ENCODE measurements at places on chromosomes 7 and 10. TPM values are rescaled to one million over a fixed set of nuclear protein-coding genes. Genes with fewer than 3 reads are reported as not detected.

The MUC3A gene
- 2.1 TPM for total RNA-seq

The MOGAT3 gene
- total RNA-seq: not detected

The GRIFIN gene
- total RNA-seq: not detected

The PPP1R17 gene
- total RNA-seq: not detected

The SEMA4G gene
- 5.0 TPM for total RNA-seq

The COL1A2 gene
- 231 TPM for total RNA-seq

The CDNF gene
- total RNA-seq: 3.8 TPM

The DAGLB gene
- 16.8 TPM for total RNA-seq

The TRIP6 gene
- total RNA-seq: 120 TPM

The CARD11 gene
- 52.3 TPM for total RNA-seq

DNA sequence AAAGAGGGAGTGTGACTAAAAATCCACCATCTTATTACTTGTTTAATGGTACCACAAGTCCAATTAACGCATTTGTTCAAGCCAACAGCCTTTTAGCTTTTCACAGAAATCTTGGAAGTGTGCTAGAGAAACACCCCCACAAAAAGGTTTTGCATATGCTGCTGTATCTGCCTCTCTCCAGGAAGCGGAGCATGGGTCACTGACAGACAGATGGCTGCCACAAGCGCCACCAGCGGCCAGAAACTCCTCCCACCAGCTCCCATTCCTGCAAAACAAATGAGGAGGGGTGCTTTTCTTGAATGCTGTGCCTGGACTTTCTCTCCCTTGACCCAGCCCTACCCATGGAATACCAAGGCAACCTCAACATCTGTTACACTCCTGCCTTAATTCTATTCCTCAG lies 176.3 kb upstream of the LRGUK start:
- no peak for DNase-seq

DNA sequence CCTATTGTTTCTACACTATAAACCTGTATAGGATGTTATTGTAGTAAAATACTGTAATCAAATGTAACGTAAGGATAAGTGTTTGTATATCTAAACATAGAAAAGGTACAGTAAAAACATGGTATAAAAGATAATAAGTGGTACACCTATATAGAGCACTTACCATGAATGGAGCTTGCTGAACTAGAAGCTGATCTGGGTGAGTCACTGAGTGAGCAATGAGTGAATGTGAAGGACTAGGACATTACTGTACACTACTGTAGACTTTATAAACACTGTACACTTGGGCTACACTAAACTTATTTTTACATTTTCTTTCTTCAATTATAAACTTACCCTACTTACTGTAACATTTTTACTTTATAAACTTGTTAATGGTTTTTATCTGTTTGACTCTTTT lies 732.9 kb upstream of the LRRN3 start:
- DNase-seq: no peak

- DNase-seq: no peak
Observed at GRCh38 chr10:119659951-119660350, 8.8 kb downstream of the BAG3 start.

DNA sequence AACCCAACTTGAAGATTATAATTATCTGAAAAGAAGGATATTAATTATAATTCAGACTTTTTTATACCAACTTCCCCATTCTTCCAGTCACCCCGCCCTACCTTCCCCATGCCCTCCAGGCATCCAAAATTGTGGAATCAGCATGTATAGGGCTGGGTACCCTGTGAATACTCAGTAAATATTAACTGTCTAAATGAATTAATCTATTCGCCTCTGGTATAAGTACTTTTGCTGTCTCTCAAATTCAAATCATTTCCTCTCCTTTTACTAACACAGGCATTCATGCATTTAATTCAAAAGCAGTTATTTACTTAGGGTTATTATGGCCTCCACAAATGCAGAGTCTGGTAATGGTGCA lies 26.5 kb upstream of the GOT1 start:
- DNase-seq: no peak

- DNase-seq: no peak
Observed at GRCh38 chr7:134371536-134371935, 54.8 kb upstream of the SLC35B4 start.

- DNase-seq: no peak
Observed at GRCh38 chr7:28528899-28529298, 116.6 kb downstream of the CREB5 start.

DNA sequence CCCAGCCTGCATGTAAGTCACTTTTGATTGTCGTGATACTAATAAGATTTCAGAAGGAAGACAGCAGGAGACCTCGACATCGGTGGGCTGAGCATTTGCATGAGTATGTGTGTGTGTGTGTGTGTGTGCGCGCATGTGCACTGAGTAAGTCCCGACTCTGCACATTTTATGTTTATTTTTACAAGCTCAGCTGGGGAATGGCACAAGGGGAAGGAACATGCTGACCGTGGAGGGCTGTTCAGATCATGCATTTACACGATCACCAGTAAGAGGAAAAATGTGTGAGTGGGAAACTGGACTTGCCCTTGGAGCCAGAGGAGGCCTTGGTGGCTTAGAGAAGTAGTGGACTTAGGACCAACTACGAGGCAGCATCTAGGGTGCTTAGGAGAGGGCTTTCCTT lies 41.3 kb downstream of the IL2RA start:
- no peak for DNase-seq

GRCh38 chr10:103276251-103276895 lies 565 bp upstream of the INA start:
- no peak for DNase-seq

DNA sequence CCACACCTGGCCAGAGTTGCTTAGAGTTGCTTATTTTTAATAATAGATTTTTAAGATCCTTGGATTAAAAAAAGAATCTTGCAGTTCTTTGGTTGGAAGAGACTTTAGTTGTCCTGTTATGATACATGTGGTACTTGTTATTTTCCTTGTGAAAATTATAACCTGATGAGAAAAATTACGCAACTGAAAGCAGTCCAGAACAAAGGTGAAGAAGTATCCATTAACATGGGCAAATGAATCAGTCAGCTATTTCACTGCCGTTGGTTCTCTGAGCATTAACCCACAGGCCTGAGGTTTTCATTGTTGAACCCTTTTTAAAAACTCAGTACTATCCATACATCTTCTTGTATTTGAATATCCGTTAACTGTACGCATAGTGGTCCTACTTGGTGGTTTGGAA lies 68.2 kb downstream of the GALNT11 start:
- DNase-seq: no peak

DNA sequence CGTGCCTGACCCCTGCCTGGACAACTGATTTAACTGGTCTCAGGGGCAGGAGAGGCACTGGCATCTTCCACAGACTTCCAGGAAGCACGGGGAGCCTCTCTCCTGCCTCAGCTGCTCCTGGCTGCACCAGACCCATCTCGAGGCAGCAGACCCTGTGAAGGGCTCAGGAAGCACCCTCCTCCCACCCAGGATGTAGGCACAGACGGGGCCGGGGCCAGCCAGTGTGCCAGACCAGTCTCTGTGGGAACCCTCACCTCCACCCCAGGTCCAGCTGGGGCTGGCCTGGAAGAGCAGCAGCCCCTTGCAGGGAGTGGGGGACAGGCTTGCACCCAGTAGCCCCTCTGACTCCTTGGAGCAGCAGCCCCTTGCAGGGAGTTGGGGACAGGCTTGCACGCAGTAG lies 56.3 kb downstream of the RASGEF1A start:
- no peak for DNase-seq

DNA sequence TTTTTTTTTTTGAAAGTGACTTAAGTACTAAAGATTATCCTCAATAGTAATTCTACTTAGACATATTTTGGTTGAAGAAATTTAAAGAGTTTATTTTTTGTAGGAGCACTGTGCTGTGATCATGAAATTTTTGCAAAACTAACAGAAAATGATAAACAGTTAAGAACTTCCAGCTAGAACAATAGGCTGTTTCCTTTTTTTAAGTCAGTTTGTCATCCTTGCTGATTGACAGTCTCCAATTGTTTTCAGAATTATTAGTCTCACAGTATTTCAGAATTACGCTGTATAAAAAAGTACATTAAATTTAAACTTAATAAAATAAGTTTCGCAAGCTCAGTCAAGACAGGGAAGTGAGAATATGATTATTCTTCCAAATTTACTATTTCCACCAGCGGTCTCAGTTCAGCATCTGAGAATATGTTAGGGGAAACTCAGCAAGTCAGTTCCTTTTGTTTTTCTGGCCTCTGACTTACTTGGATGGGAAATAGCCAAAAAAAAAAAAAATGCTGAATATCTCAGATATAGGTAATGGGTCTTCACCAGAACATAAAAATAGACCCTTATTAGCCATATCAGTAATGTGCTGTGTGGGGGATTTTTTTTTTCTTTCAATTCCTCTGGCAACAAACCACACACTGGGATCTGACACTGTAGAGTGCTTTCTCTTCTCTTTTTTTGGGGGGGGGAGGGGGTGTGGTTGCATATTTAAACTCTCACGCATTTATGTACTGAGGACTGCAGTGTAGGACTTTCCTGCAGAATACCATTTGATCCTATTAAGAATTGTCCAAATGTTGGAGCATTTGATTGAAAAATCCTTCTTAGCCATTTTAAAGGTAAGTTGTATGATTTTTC lies at the start of gene CD36:
Gene CD36 (plus strand): TSS at position 732 of the 855 bp plus-strand sequence. CDS start 8,099 bp downstream, outside the sequence.
- no peak for DNase-seq

DNA sequence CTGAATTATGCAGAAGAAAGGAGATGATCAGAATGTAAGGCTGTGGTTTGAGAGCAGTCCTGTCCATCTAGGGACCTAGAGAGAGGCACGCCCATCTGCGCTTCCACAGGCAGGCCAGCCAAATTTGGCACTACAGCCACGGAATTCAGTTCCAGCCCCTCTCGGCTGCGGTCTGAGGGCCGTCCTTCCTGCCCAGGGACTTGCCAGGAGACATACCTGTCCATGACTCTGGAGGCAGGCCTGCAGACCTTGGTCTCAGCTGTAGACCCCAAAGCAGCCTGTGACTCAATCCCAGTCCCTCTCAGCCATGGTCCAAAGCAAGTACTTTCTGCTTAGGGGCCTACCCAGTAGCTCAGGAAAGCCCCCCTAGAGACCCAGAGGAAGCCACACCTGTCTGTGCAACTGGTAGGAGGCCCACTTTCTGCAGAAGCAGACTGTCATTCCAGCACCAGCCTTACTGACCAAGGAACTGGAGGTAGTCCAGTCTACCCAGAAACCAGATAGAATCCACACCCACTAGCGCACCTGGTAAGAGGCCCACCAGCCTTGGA lies 720.9 kb downstream of the PARD3 start:
- no peak for DNase-seq

- DNase-seq: no peak
Observed at GRCh38 chr7:77506899-77507298, 30.2 kb upstream of the PTPN12 start.

DNA sequence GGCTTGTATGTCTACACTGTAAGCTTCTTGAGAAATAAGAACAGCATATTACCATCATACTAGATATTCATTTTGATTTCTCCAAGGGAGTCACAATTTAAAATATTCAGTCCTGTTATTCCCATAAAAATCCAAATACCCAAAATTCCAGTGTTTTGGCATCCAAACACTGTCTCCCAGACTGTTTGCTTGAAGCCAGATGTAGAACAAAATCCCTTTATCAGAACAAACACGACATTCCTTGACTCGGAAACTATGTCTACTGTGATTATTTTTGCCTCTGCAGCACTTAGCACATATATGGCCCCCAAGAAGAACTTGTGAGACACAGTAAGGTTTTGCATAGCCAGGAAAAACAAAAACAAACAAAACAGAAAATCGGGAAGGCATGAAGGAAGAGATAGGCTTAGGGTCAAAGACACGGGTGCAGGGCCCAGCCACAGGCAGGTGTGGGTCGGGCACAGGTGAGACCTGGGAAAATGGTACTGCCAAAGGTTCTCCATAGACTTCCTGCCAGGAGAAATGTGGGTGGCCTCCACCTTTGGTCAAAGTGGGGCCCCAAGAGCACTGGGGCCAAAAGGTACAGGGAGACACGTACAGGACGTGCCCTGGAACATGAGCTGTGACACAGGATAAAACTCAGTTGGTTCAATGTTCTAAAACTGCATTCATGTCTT lies 36.5 kb downstream of the CPXM2 start:
- peak; percentile 17 for DNase-seq

DNA sequence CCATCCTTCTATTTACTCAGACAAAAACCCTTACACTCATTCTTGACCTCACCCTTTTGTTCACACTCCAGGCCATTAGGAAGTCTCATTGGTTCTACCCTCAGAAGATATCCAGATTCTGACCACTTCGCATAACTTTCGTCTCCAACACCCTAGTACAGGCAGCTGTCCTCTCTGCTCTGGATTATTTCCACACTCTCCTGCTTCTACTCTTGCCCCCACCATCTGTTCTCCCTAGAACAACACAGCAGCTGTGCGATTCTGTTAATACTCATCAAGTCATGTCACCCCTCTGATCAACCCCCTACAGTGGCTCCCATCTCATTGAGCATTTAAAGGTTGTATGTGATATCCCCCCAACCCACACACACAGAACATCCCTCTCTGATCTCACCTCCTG lies 15.5 kb upstream of the TRIL start:
- DNase-seq: no peak

GRCh38 chr10:390449-391100 lies 255.3 kb downstream of the ZMYND11 start:
- DNase-seq: no peak

DNA sequence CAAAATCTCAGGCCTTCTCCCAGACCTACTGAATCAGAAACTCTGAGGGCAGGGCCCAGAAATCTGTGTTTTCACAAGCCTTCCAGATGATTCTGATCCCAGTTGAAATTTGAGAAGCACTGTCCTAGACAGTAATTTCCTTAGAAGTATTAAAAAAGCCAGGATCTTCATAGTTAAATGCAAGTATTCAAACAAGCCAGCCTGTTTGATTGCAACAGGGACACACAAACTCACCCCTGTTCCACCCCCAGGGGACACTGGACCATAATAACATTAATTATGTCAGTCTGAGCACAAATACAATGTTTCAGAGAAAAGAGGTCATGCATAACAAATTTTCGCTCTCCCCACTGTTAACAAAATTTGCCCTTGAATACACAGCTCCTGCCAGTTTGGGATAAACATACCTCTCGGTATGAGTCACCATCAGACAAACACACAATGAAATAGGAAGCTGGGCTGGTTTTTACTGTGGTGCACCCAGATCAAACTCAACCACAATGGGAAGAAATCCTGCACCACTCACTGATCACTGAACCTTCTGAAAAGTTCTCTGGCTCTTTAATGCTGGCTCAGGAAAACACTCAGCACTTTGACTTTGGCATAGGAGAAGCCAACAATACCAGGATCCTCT lies 34.3 kb downstream of the ABLIM1 start:
- DNase-seq: no peak

GRCh38 chr10:3538656-3539531 lies 246.1 kb downstream of the KLF6 start:
- no peak for DNase-seq

- DNase-seq: no peak
Observed at GRCh38 chr7:84879570-84880325, 307.1 kb downstream of the SEMA3D start.

GRCh38 chr10:44478040-44478439 lies 93.1 kb upstream of the CXCL12 start:
- no peak for DNase-seq

GRCh38 chr10:60430836-60431597 lies 41.3 kb upstream of the ANK3 start:
- DNase-seq: no peak

GRCh38 chr7:22900784-22901183 lies 78.1 kb upstream of the TOMM7 start:
- no peak for DNase-seq

- DNase-seq: no peak
Observed at GRCh38 chr10:30769361-30769760, 139.8 kb upstream of the LYZL2 start.

GRCh38 chr7:136294977-136295376 lies 317.8 kb upstream of the MTPN start:
- no peak for DNase-seq
